ENCODE measurements at places on chromosomes 7 and 10. TPM values are rescaled to one million over a fixed set of nuclear protein-coding genes. Genes with fewer than 3 reads are reported as not detected.
A peak's percentile ranks its signal among the peaks of the same experiment; 100 is the strongest.

Gene CYP2C9
- 2.8 TPM for total RNA-seq

Gene ITGA8
- total RNA-seq: 10.1 TPM

- H3K36me3 ChIP-seq: no peaks in the 10 kb centered on the region
- DNase-seq: no peak
- no peak overlapping the region for H3K27ac ChIP-seq
- no peaks in the 10 kb centered on the region for H3K27me3 ChIP-seq
- H3K4me1 ChIP-seq: no peaks in the 10 kb centered on the region
Observed at GRCh38 chr10:91418416-91418815, 8.3 kb downstream of the HECTD2 start.

Gene FASTK
- total RNA-seq: 118 TPM

GRCh38 chr10:21057989-21058388, 160.9 kb upstream of the NEBL start:
- no peaks in the 10 kb centered on the region for H3K4me1 ChIP-seq
- H3K4me3 ChIP-seq: no peak overlapping the region
- DNase-seq: no peak
- H3K27ac ChIP-seq: no peak overlapping the region

Gene TFR2
- total RNA-seq: 2.5 TPM

DNA sequence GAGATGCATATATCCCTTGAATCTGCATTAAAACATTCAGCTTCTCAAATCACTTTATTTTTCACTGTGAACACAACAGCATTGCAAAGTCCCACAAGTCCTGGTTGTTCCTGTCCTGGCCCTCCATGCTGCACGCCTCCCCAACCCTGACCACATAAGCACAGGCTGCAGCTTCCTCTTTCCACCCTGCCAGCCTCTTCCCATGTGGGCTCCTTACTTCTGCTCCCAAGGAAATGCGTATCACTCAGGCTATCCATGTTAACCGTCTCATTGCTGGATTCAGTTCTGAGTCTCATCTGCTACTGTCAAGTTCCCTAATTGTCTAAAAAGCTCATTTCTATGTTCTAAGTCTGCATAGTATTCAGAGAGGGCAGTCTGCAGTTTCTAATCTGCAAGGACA, 89.7 kb upstream of the ZPBP start:
- H3K27me3 ChIP-seq: no peaks in the 10 kb centered on the region
- no peaks in the 10 kb centered on the region for H3K36me3 ChIP-seq
- H3K4me3 ChIP-seq: no peak overlapping the region
- DNase-seq: no peak

- peaks cover 66% of the 10 kb centered on the region for H3K36me3 ChIP-seq
- no peaks in the 10 kb centered on the region for H3K4me1 ChIP-seq
- no peaks in the 10 kb centered on the region for H3K27me3 ChIP-seq
- H3K4me3 ChIP-seq: no peak overlapping the region
- no peak overlapping the region for H3K27ac ChIP-seq
- DNase-seq: no peak
Observed at GRCh38 chr7:32511791-32512190, 16.5 kb downstream of the AVL9 start.

DNA sequence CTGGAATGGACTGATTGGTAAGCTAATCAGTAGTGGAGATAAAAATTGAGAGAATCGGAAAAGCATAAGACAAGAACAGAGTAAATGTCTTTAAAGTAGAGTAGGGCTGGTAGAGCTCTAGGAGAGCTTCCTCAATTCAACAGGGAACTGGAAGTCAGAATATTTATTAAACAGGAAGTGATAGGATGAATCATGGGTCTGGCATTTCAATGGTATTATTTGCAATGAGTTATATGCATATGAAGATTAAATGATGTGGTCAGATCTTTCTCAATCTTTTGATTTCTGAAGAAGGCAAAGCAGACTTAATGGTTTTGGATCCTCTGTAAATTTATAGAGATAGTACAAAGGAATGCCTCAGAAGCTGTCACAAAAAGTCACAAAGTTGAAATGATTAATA, 349.0 kb downstream of the HPSE2 start:
- no peak overlapping the region for H3K27ac ChIP-seq
- H3K27me3 ChIP-seq: no peaks in the 10 kb centered on the region
- no peaks in the 10 kb centered on the region for H3K4me1 ChIP-seq

Gene CSGALNACT2
- total RNA-seq: 6.0 TPM

Gene RBP3
- not detected for total RNA-seq

DNA sequence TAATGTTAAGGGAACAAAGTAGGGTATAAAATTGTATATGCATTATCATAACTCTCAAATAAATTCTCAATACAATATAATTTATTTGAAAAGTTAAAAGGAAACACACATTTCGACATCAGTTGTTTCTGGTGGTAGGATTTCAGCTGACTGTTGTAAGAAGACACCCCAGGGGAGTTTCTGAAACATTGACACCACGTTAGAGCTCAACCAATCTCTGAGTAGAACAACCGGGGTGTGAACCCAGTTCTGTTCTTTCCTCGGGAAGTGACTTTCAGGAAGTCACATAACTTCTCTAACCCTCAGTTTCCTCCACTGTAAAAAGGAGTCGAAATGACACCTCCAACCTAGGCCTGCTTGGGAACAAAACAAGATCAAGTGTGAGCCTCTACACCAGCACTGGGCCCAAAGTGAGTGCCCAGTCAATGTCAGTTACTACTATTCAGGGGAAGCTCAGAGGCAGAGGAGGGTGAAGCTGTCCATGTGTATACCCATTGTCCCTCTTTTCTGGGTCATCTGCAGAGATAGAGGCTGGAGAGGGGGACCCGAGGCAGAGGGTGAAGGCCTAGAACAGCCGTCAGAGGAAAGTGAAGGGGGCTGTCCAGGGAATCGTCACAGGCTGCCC, 67.1 kb downstream of the AOAH start:
- no peaks in the 10 kb centered on the region for H3K36me3 ChIP-seq
- no peak for DNase-seq
- peaks cover 71% of the 10 kb centered on the region for H3K4me1 ChIP-seq
- no peak overlapping the region for H3K4me3 ChIP-seq

- DNase-seq: no peak
- H3K36me3 ChIP-seq: no peaks in the 10 kb centered on the region
- H3K27me3 ChIP-seq: peaks cover 21% of the 10 kb centered on the region
- no peak overlapping the region for H3K4me3 ChIP-seq
Observed at GRCh38 chr10:14384116-14384730, 53.5 kb upstream of the FRMD4A start.

Gene TUBB8
- 0.46 TPM for total RNA-seq

- DNase-seq: no peak
- no peaks in the 10 kb centered on the region for H3K36me3 ChIP-seq
- no peaks in the 10 kb centered on the region for H3K27me3 ChIP-seq
- H3K27ac ChIP-seq: peak overlapping the region; percentile 77
Observed at GRCh38 chr10:61839916-61840315, 61.6 kb upstream of the ARID5B start.

DNA sequence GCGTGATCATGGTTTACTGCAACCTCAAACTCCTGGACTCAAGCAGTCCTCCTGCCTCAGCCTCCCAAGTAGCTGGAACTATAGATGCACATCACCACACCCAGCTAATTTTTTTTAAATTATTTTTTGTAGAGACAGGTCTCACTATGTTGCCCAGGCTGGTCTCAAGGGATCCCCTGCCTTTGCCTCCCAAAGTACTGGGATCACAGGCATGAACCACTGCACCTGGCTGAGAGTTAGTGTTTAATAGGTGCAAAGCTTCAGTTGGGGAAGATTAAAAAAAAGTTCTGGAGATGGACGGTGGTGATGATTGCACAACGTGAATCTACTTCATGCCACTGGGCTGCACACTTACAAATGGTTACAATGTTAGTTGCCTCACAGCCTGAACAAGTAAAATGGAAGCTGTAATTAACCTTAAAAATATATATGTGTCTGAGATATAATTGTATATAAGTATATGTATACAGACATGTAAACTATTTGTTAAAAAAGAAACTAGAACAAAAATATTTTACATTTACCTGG, 106.4 kb upstream of the ZNF438 start:
- no peaks in the 10 kb centered on the region for H3K36me3 ChIP-seq
- no peak overlapping the region for H3K4me3 ChIP-seq
- H3K27ac ChIP-seq: no peak overlapping the region
- no peaks in the 10 kb centered on the region for H3K27me3 ChIP-seq
- H3K4me1 ChIP-seq: peaks cover 25% of the 10 kb centered on the region
- DNase-seq: no peak

DNA sequence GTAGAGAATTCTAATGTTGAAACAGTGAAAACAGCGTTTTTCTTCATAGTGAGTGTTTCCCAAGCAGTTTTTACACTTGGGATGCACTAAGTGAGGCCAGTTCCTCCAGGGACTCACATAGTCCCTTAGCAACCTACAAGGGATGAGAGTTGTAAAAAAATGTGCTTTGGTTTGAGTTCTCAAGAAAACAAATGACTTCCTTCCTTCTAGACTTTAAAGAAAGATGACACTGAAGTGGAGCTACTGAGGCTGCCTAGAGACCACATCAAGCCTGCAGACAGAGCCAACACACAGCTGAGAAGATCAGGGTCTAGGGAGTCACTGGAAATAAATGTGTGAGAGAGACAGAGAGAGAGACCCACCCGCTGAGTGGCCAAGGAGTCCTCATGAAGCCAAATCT, 264.4 kb downstream of the TNS3 start:
- H3K4me1 ChIP-seq: peaks cover 31% of the 10 kb centered on the region
- DNase-seq: no peak
- H3K27me3 ChIP-seq: no peaks in the 10 kb centered on the region
- H3K36me3 ChIP-seq: peaks cover 44% of the 10 kb centered on the region
- no peak overlapping the region for H3K27ac ChIP-seq
- H3K4me3 ChIP-seq: peak overlapping the region; percentile 31

Gene ERVW-1
- 1.2 TPM for total RNA-seq

DNA sequence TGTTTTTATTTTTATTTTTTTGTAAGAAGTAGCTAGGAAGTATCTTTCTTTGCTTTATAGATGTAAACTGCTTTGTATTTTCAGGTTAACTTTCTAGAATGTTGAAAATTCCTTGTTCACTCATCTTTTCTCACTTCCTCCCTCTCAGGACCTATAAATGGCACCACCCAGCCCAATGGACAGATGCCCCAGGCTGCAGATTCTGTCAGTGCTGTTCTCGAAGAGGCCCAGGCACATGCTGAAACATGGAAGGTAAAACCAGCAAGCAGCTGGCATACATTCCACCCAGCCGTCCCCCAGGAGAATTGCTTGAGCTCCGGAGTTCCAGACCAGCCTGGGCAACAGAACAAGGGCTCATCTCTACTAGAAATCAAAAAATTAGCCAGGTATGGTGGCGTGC, 47.1 kb upstream of the PDSS1 start:
- no peak for DNase-seq
- no peak overlapping the region for H3K4me3 ChIP-seq
- H3K27ac ChIP-seq: no peak overlapping the region
- H3K4me1 ChIP-seq: no peaks in the 10 kb centered on the region
- H3K36me3 ChIP-seq: no peaks in the 10 kb centered on the region

Gene EDRF1
- 35.4 TPM for total RNA-seq

DNA sequence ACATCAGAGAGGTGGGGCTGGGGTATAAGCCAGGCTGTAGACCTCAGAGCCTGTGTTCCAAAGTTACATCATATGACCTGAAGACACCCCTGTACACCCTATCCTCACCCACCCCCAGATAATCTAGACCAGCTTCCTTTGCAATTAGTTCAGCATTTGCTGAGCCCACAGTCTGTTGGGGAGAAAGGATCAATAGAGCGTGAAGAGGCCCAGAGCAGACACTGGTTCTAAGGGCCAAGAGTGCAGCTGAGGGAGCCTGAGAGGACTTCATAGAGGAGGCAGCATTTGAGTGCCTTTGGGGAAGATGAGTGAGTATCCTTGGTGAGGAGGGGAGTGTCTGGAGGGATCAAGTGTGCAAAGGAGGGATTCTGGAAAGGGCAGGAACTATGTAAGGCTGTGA, 58.6 kb downstream of the PRF1 start:
- no peak for DNase-seq
- peaks cover 14% of the 10 kb centered on the region for H3K4me1 ChIP-seq
- no peak overlapping the region for H3K27ac ChIP-seq
- no peak overlapping the region for H3K4me3 ChIP-seq
- H3K27me3 ChIP-seq: no peaks in the 10 kb centered on the region

Gene FAM171A1
- total RNA-seq: 28.6 TPM

- DNase-seq: no peak
- no peaks in the 10 kb centered on the region for H3K27me3 ChIP-seq
- H3K4me1 ChIP-seq: peaks cover 21% of the 10 kb centered on the region
- H3K27ac ChIP-seq: peak overlapping the region; percentile 83
Observed at GRCh38 chr7:22430457-22430856, 69.5 kb downstream of the STEAP1B start.

DNA sequence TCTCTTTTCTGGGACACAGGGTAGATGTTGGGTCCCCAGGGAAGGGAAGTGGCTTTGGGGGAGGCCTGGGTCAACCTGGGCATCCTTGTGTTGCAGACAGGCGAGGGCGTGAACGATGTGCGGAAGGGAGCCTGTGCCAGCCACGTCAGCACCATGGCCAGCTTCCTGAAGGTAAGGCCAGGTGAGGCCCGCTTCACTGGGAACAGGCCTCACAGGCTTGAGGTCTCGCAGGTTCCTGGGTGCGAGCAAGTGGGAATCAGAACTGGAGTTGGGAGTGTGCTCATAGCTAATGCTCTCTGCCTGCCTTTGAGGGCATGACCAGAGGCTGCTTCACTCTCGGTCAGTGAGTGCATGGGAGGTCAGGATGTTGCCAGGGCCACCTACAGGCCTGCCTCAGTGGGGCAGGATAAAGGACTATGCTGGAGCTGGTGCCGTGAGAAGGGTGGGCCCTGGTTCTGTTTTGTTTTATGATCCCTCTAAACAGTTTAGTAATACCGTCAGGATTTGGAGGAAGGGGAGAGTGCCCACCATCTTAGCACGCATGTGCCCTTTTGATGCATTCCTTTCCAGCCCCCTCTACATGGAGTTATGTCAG, 8.4 kb downstream of the DBNL start:
- no peaks in the 10 kb centered on the region for H3K27me3 ChIP-seq
- no peak overlapping the region for H3K4me3 ChIP-seq
- H3K27ac ChIP-seq: no peak overlapping the region
- peaks cover 3% of the 10 kb centered on the region for H3K4me1 ChIP-seq

GRCh38 chr7:108372618-108373017, 83.6 kb downstream of the NRCAM start:
- H3K27me3 ChIP-seq: no peaks in the 10 kb centered on the region
- DNase-seq: no peak
- H3K36me3 ChIP-seq: peaks cover 4% of the 10 kb centered on the region
- H3K4me3 ChIP-seq: no peak overlapping the region

Gene GSTO2
- 8.2 TPM for total RNA-seq

All from type B pancreatic cell (in vitro differentiated cells).